Fibroblast of lung (primary cell): ENCODE measurements at places on chromosomes 11 and 22. TPM values are rescaled to one million over a fixed set of nuclear protein-coding genes. Genes with fewer than 3 reads are reported as not detected.

- H3K4me1 ChIP-seq, result peaks cover 5% of the 10 kb centered on the region
- H3K4me3 ChIP-seq, result no peak overlapping the region
- H3K27ac ChIP-seq, result no peak overlapping the region
- DNase-seq, result no peak
These were observed 229.0 kb downstream of the BLID start for GRCh38 chr11:121886996-121887395.

Gene FAM181B
- not detected in 2 replicates for polyA plus RNA-seq

Gene OVOL1
- not detected in 2 replicates for polyA plus RNA-seq

Gene FDX1
- 8.3 and 9.9 TPM in 2 replicates for polyA plus RNA-seq

Gene DBX1
- not detected in 2 replicates for polyA plus RNA-seq

- no peaks in the 10 kb centered on the region for H3K36me3 ChIP-seq
- H3K4me1 ChIP-seq, result no peaks in the 10 kb centered on the region
- H3K27ac ChIP-seq, result no peak overlapping the region
- DNase-seq, result peak; percentile 16
These were observed 24.1 kb upstream of the ASPHD2 start for GRCh38 chr22:26404851-26405421.

Gene MMP11
- 4.5 and 8.3 TPM in 2 replicates for polyA plus RNA-seq

- H3K36me3 ChIP-seq, result no peaks in the 10 kb centered on the region
- no peaks in the 10 kb centered on the region for H3K4me1 ChIP-seq
- DNase-seq, result no peak
- H3K27ac ChIP-seq, result no peak overlapping the region
These were observed 8.5 kb upstream of the NCF4 start for GRCh38 chr22:36852056-36852973.

DNA sequence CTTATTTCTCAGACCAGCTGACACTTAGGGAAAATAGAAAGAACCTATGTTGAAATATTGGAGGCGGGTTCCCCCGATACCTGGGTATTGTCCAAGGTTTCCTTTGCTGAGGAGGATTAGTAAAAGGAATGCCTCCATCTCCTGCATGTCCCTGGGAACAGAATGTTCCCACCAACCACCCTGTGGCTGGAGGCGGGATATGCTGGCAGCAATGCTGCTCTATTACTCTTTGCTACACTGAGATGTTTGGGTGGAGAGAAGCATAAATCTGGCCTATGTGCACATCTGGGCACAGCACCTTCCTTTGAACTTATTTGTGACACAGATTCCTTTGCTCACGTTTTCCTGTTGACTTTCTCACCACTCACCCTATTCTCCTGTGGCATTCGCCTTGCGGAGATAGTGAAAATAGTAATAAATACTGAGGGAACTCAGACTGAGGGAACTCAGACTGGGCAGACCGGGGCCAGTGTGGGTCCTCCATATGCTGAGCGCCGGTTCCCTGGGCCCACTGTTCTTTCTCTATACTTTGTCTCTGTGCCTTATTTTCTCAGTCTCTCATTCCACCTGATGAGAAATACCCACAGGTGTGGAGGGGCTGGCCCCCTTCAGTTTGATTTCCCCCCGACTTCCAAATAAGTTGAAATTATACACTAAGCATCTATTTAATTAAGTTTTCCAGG, 32.1 kb downstream of the IGLL1 start:
- no peaks in the 10 kb centered on the region for H3K4me1 ChIP-seq
- DNase-seq, result no peak
- no peaks in the 10 kb centered on the region for H3K36me3 ChIP-seq
- no peaks in the 10 kb centered on the region for H3K27me3 ChIP-seq

DNA sequence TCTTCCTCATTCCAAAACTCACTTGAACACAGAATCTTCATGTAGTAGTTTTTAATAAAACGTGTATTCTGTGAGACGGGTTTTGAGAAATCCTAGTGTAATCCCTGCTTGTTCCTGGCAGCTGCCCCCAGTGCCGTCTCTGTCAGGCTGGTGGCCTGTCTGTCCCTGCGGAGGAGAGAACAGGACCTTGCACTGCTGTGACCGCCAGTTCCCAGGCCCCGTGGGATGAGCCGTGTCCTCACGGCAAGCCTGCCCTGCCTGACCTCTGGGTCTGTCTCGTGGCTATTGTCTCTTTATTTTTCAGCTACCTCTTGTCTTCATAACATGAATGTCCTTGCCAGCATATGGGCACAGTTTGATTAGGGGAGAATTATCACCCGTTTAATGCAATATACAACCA, 535.5 kb upstream of the B3GAT1 start:
- H3K4me1 ChIP-seq, result peaks cover 3% of the 10 kb centered on the region
- no peak overlapping the region for H3K4me3 ChIP-seq

DNA sequence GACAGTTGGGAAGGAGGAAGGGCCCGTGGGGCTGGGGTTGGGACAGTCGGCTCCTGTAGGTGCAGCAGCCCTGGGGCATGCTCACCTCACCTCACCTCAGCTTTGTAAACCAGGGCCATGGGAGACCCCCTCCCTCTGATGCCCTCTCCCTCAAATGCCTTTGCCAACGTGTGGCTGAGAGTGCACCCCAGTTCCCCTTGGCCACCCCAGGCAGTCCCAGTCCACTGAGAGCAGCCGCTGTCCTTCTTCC, 4.2 kb upstream of the NEAT1 start:
- H3K27ac ChIP-seq, result peak overlapping the region; percentile 100
- peak overlapping the region; percentile 61 for H3K4me3 ChIP-seq
- H3K4me1 ChIP-seq, result peaks cover 39% of the 10 kb centered on the region
- DNase-seq, result no peak
- peaks cover 8% of the 10 kb centered on the region for H3K36me3 ChIP-seq

- no peaks in the 10 kb centered on the region for H3K27me3 ChIP-seq
- H3K4me3 ChIP-seq, result no peak overlapping the region
- no peaks in the 10 kb centered on the region for H3K36me3 ChIP-seq
- DNase-seq, result no peak
These were observed 277.2 kb upstream of the PLET1 start for GRCh38 chr11:112537846-112538330.

Gene CRYBB2
- not detected in 2 replicates for polyA plus RNA-seq

DNA sequence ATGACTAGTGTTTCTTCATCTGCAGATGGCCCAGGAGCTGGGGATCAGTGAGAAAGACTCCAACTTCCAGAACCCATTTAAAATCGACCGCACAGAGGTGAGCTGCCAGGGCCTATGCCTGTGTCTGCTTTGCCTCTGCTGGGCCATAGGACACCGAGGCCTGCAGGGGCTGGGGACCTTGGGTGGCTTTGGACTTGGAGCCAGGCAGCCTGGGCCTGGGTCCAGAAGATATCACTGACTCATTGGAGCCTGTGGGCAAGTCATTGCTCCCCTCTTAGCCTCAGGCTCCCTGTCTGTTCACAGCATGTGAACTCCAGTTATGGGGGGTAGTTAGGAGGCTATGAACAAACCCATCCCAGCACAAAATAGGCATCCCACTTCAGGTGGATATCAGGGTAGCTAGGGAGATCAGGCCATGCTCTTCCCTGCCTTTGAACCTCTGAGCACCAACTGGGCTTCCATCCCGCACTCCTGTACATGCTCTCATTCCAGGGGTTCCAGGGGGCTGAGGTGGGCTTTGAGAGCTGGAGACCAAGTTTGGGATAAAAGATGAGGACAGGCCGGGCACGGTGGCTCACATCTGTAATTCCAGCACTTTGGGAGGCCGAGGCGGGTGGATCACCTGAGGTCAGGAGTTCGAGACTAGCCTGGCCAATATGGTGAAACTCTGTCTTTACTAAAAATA, 13.4 kb downstream of the CCDC134 start:
- no peaks in the 10 kb centered on the region for H3K4me1 ChIP-seq
- no peak overlapping the region for H3K27ac ChIP-seq
- peaks cover 2% of the 10 kb centered on the region for H3K36me3 ChIP-seq
- H3K4me3 ChIP-seq, result no peak overlapping the region

DNA sequence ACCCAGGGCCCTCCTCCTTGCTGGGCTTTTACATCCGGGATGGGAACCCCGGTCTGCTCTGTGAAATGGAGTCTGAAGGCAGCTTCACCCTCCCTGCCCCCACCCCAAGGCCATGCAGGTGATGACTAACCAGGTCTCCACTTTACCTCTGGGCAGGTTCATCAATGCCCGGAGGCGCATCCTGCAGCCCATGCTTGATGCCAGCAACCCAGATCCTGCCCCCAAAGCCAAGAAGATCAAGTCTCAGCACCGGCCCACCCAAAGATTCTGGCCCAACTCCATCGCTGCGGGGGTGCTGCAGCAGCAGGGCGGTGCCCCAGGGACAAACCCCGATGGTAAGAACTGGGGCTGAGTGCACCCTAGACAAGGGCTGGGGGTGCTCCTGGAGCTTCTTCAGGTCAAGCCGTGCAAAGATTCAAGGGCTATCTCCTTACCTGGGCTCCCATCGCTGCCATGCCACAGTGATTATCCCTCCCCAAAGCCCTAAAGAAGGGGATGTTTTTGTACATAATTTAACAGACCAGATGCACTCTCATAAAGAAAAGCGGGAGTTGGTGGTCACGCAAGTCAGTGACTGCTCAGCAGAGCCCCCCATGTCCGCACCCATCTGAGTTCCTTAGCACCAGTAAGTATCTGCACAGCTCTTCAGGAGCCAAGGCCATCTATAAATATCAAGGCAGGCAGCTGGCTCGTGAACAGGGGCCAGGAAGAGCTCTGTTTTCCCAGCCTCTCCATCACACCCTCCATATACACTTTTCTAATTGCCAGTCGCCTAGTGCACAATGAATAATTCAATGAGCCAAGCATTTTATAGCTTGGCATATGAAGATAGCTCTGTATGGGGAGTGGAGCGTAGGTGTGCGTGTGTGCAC, 66.0 kb downstream of the FEZ1 start:
- H3K27me3 ChIP-seq, result peaks cover 5% of the 10 kb centered on the region
- no peaks in the 10 kb centered on the region for H3K4me1 ChIP-seq
- H3K4me3 ChIP-seq, result no peak overlapping the region
- no peaks in the 10 kb centered on the region for H3K36me3 ChIP-seq

- no peak for DNase-seq
- H3K27me3 ChIP-seq, result no peaks in the 10 kb centered on the region
- no peak overlapping the region for H3K4me3 ChIP-seq
- H3K36me3 ChIP-seq, result no peaks in the 10 kb centered on the region
- H3K27ac ChIP-seq, result no peak overlapping the region
These were observed 63.1 kb downstream of the LHFPL7 start for GRCh38 chr22:24883432-24883831.

Gene TMEM191B
- polyA plus RNA-seq, result 0.42 TPM in 1 of 2 replicates, not detected in the other

- peak overlapping the region; percentile 76 for H3K27ac ChIP-seq
- DNase-seq, result no peak
- peak overlapping the region; percentile 72 for H3K4me3 ChIP-seq
These were observed 653 bp downstream of the NAGA start for GRCh38 chr22:42069801-42070516.
